ENCODE measurements at places on chromosomes 2 and 18.

DNA sequence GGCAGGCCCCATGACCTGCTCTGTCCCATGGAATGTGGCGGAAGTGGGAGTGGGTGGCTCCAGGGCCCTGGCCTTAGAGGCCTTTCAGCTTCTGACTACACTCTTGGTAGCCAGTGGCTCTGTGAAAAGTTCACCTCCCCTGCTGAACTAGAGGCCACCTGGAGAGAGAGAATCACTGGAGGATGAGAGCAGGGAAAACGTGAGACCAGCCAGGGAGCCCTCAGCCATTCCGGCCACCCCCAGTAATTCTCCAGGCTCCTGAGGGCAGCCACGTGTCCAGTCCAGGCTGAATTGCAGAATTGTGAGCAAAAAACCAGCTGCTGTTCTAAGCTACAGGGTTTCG, 10.5 kb downstream of the COLEC12 start:
- DNase-seq: no peak

- no peak for DNase-seq
These were observed 156.8 kb downstream of the CELF4 start for GRCh38 chr18:37408676-37409265.

- DNase-seq: no peak
These were observed 6.9 kb upstream of the KIF3C start for GRCh38 chr2:25989154-25989553.

- DNase-seq: no peak
These were observed 131.4 kb downstream of the DHRS9 start for GRCh38 chr2:169200756-169201155.

Data from right lobe of liver (tissue), 6 donors.